Right atrium auricular region (tissue), 2 donors: ENCODE measurements at places on chromosomes 3 and 15. TPM values are rescaled to one million over a fixed set of nuclear protein-coding genes. Genes with fewer than 3 reads are reported as not detected.

OXTR gene
- total RNA-seq = 0.52 TPM

GAP43 gene
- total RNA-seq = 0.47 TPM

BFSP2 gene
- total RNA-seq = not detected

CACNA2D3 gene
- 17.2 TPM for total RNA-seq

PRR20G gene
- not detected for total RNA-seq

TRAT1 gene
- total RNA-seq = 0.90 TPM

DUOX2 gene
- total RNA-seq = 0.08 TPM

THUMPD3 gene
- total RNA-seq = 28.4 TPM

PTPRG gene
- 39.2 TPM for total RNA-seq

AP4E1 gene
- 7.0 TPM for total RNA-seq

AP3B2 gene
- not detected for total RNA-seq

MAP6D1 gene
- total RNA-seq = 0.79 TPM

OR5H6 gene
- not detected for total RNA-seq

PLA2G4E gene
- 0.11 TPM for total RNA-seq

SLC28A2 gene
- total RNA-seq = not detected

GADL1 gene
- total RNA-seq = not detected

BLM gene
- total RNA-seq = 26.7 TPM
